ENCODE measurements at places on chromosomes 6 and 20.

DNA sequence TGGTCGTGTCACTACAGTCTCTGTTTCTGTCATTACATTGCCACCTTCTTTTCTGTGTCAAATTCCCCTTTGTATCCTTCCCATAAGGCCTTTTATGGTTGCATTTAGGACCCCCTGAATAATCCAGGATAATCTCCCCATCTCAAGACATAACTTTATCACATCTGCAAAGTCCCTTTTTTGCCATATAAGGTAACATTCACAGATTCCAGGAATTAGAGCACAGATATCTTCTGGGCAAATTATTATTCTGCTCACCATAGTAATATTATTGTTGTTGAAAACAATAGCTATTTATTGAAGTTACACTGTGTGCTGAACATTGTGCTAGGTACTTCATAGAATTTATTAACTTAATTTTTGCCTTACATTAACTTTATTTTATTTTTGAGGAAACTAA lies 159.1 kb downstream of the TFAP2B start:
- no peak for DNase-seq

- no peak for DNase-seq
Measured at GRCh38 chr6:121619013-121619412, 183.6 kb downstream of the GJA1 start.

DNA sequence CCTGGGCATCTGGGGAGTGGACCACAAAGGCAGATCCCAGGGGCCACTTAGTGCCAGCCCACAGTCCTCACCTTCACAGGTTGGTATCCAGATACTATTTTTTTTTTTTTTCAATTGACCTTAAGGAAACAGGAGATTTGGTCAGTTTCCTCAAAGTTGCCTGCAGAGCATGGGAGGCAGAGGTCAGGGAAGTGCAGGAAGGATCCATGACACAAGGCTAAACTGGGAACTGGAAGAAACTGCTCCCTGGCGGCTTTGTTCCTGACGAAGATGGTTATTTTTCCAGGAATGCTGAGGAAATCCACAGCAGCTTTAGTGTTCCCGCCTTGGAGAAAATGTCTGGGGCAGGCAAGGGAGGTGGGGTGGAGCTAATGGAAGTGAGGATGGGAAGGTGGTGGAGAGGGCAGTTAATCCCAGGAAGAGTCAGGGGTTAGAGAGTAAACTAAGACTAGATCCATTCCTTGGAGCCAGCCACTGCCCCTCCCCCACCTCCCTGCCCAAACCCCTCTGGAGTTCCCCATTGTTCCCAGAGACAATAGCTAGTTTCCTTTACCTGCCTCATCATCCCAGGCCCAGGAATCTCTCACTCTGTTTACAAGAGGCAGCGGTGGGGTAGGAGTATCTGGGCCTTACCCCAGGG lies 14.3 kb upstream of the MYMX start:
- no peak for DNase-seq

DNA sequence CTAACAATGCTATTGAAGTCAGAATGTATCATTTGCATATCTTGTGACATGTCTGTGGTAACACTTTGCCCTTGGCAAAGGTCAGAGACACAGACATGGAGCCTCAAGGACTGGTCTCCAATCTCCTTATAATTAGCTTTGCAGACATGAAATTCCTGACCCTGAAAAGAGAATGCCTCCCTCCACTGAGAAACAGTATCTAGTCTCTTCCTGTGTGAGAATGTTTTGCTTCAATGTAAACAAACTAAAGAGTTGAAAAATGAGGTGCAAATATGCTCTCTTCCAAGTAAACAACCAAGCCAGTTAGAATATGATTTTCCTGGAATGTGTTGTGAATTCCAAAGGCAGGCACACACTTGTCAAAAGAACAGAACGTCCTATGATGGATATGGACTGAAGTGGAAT lies 407.1 kb upstream of the MARCKS start:
- DNase-seq = no peak

- no peak for DNase-seq
Measured at GRCh38 chr6:35177596-35177995, 36.2 kb upstream of the SCUBE3 start.

- no peak for DNase-seq
Measured at GRCh38 chr20:7389216-7389615, 551.0 kb downstream of the HAO1 start.

- DNase-seq = no peak
Measured at GRCh38 chr6:50610562-50610961, 102.8 kb upstream of the TFAP2D start.

- no peak for DNase-seq
Measured at GRCh38 chr6:97669191-97670031, 386.4 kb upstream of the MMS22L start.

GRCh38 chr20:24746351-24746685 lies 202.8 kb upstream of the CST7 start:
- no peak for DNase-seq

GRCh38 chr20:36631646-36632045 lies 14.3 kb downstream of the SLA2 start:
- DNase-seq = no peak

- DNase-seq = no peak
Measured at GRCh38 chr20:64093013-64093503, 8.9 kb upstream of the LKAAEAR1 start.

GRCh38 chr6:32943864-32944649 lies 3.2 kb upstream of the HLA-DMB start:
- no peak for DNase-seq

GRCh38 chr6:161736781-161737292 lies 463.0 kb upstream of the AGPAT4 start:
- DNase-seq = no peak
